ENCODE measurements at places on chromosomes 7 and 10.

DNA sequence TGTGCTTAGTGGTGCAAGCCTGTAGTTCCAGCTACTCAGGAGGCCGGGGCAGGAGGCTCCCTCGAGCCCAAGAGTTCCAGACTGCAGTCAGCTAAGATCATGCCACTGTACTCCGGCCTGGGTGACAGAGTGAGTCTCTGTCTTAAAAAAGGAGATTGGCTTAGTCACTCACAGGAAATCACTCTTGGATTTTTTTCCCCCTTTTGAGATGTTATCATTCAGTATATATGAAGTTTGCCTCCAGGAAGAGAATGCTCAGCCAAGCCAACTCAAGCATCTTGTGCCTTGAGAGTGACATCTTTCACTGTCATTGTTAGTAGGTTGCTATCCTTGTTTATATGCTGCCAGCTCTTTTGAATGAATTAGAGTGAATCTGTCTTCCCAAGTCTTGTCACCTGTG, 28.0 kb downstream of the NIPSNAP2 start:
- DNase-seq: no peak

DNA sequence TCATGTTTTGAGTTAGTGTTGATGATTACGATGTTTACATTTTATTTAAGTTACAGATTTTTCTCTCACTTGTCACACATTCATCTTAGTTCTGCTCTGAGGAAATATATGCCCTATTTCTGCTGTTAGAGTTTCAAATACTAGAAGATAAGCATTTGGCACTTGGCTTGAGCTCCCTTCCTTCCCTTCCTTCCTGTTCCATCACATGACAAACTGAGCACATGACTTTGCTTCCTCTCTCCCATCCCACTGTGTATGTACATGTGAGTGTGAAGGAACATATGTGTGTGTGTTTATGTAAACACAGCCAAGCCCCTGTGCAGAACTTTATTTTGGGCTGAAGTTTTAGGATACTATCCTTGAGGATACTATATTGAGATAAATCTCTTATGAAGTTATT, 795.9 kb upstream of the IGFBP3 start:
- DNase-seq: no peak

DNA sequence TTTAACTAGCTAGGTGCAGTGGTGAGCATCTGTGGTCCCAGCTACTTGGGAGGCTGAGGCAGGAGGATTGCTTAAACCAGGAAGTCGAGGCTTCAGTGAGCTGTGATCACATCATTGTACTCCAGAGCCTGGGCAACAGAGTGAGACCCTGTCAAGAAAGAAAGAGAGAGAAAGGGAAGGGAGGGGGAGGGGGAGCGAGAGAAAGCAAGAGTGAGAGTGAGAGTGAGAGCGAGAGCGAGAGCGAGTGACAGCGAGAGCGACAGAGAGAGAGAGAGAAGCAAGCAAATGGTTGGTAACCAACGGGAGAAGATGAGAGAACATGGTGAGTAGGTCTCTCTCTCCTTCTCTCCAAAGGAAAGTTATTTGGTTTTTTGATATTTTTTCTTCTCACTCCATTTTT, 69.8 kb upstream of the DGKI start:
- DNase-seq: no peak

- DNase-seq: no peak
These were observed 69.8 kb downstream of the CDK1 start for GRCh38 chr10:60848126-60848525.

DNA sequence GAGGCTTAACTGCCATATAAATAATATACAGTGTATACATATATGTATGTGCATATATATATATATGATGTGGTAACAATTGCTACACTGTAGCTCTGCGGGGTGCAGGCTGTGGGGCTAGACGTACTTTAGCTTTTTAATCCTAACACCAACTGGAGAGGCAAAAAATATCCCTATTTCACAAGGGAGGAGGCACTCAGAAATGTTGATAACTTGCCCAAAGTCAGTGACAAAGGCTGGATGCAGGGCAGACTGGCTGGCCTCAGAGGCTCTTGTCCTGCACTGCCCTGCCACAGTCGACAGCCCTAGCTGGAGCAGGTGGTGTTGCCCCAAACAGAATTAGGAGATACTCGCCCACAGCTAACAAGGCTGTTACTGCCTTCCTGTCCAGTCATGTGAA, 1.5 kb upstream of the RELN start:
- no peak for DNase-seq

DNA sequence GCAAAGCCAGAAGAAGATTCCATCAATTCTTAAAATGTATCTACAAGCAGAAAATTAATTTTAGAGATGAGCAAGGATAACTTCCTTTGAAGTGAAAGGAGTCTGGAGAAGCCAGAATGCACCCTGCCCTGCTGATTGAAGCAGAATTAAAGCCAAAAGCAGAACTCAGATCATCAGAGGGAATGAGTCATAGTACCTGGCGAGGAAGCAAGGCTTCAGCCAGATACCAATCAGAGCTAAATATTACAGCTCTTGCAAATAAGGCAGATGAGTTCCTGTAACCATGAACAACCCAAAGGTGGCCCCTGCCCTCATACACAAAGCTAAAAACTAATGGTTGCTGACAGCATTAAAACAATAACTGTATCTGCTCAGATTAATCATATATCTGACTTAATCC, 10.4 kb downstream of the HTR7 start:
- no peak for DNase-seq

- DNase-seq: no peak
These were observed 79.2 kb upstream of the GNA12 start for GRCh38 chr7:2923291-2923781.

- DNase-seq: no peak
These were observed 141.4 kb upstream of the PRKCQ start for GRCh38 chr10:6721480-6721879.

GRCh38 chr7:69880840-69881239, 282.6 kb downstream of the AUTS2 start:
- no peak for DNase-seq

DNA sequence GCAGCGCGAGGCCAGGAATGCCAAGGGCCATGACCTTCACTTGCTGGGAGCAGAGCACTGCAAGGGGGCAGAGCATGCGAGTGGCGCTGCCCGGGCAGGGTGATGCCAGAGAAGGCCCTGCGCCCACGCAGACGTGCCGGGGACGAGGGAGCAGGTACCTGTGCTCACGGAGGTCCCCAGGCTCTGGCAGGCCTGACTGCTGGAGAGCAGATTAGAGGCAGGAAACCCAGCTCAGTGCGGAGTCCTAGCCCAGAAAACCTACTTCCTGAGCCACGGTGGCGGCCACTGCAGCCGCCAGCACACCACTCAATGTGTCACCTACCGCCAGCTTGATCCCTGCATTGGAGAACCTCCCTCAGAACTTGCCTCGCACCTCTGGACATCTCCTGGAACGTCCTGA, 148.4 kb downstream of the MAD1L1 start:
- DNase-seq: peak; percentile 43

DNA sequence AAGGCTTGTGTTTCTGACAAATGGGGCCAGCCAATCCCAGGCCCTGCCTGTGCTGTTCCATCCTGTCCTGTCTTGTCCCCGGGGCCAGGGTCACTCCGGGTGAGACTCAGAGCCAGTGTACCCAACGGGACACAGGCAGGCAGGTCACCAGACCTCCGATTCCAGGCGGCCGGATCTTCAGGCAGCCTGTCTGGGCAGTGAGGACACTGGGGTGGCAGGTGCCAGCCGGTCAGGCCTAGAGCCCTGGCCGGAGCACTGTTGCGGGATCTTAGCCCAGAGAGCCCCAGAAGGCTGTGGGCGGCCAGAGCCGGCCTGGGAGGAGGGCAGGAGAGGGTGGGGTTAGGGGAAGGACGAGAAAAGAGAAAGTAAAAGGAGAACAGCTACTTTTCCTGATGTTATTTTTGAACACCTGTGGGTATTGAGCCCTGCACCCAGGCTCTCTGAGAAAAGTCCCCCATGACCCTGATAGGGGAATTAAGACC, 134.3 kb upstream of the TNRC18 start:
- no peak for DNase-seq

DNA sequence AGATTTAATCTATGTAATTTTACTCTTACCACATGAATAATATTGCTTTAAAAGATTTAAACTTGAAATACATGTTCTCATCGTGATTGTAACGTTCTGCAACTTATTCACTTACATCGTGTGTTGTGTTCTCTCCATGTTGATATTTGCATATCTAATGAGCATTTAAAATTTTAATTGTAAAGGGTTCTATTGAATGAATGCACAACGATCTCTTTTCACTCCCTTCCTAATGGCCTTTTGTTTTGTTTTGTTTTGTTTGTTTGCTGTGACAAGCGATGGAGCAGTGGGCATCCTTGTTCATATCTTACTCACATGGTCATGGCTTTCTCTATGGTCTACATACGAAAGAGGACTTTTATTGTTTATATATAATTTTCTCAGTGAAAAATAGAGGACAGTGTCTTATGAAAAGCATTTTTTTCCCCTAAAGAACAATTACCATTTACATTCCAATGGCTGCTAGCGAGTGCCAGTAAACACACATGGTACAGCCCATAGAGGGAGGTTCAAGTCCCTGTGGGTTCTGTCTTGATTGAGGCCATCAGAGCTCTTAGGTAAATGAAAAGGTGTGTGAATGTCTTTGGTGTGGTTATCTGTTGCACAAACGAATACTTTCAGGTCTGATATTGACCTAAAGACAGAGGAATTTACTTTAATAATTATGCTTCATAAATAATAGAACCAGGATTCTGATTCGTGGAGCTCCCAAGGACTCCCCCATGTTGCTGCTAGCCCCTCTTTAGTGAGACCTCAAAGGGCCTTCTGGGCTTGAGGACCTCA, 32.4 kb downstream of the BTBD16 start:
- no peak for DNase-seq

DNA sequence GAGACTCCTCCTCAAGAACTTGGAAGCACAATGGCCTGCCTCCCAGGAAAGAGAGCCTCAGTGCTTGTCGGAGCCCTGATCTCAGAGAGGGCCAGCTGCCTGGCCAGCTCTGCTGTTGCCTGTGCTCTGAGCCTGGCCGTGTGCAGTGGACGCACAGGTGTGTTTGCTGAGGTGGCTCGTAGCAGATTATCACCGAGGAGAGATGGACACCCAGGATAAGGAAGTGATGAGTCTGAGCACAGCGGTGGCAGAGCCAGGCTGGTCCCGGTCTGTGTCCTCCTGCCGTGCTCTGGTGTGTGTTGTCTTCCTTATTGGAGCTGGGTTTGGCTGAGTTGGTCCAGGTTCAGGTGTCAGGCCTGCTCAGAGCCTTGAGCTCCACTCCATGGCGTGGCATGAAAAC, 208.5 kb downstream of the EBF3 start:
- no peak for DNase-seq

- no peak for DNase-seq
These were observed 79.4 kb upstream of the PRKCQ start for GRCh38 chr10:6659451-6659850.

DNA sequence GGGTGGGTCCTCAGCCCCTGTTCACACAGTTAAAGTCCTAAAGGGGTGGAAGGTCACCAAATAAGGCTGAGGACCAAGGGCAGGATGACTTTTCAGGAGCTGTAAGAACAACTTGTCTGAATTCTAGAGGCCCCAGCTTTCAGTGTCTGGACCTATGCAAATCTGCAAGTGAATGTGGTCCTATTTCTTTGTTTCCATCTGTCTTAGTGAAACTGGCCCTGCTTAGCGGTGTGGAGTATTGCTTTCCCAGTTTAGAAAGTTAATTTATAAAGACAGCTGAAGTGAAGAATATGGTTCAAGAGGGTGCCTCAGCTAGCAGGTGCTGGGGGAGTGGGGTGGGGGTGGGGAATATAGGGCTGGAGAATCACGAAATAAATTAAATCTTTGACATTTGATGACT, 40.1 kb downstream of the HHEX start:
- DNase-seq: no peak

- no peak for DNase-seq
These were observed 32.5 kb downstream of the NUB1 start for GRCh38 chr7:151374139-151374538.

GRCh38 chr10:110852947-110853346, 18.8 kb upstream of the PDCD4 start:
- no peak for DNase-seq

- no peak for DNase-seq
These were observed 598 bp upstream of the ZEB1 start for GRCh38 chr10:31318382-31318853.

- DNase-seq: no peak
These were observed 563 bp downstream of the STAM start for GRCh38 chr10:17644485-17644943.

DNA sequence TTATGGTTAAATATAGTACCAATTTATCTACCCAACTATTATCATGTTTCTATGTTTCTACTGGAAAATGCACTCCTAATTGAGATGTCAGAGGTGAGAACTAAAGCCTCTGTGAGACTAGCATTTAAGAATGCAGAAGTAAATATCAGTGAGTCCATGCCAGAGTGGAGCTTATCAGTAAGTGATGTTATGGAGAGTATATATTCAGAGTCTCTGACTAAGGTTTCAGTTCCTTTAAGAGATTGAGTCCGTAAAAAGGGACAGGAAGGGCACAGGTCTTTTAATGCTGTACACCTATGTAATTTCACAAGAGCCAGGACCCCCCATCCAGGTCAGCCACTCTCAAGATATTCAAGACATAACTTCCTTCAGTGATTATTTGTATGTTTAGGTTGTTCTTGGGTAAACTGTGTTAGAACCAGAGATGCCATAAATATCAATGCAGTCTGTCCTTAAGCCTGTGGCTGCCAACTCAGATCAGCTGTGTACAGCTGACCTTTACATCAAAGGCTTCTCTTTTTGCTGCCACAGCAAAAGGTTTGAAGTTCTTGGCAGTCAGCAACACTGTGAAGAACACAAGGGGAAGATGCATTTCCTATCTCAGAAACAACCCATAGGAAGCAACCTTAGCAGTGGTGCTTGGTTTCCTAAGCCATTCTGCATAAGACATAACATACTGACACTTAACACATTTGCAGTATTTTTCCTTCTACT, 244.8 kb downstream of the BICC1 start:
- DNase-seq: no peak

DNA sequence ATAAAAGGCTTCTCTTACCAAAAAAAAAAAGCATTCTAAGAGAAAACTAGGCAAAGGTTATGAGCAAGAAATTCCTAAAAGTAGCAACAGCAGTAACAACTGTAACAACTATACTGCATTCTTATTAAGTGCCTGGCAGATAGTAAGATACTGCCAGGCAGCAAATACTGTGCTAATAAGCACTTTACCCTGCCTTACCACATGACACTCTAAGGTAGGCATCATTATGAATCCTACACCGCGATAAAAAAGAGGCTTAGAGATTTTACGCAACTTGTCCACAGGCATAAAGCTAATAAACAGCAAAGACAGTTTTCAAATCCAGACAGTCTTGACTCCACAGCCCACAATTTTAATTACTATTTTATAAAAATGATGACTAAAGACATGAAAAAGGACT, 83.2 kb downstream of the USP6NL start:
- no peak for DNase-seq

DNA sequence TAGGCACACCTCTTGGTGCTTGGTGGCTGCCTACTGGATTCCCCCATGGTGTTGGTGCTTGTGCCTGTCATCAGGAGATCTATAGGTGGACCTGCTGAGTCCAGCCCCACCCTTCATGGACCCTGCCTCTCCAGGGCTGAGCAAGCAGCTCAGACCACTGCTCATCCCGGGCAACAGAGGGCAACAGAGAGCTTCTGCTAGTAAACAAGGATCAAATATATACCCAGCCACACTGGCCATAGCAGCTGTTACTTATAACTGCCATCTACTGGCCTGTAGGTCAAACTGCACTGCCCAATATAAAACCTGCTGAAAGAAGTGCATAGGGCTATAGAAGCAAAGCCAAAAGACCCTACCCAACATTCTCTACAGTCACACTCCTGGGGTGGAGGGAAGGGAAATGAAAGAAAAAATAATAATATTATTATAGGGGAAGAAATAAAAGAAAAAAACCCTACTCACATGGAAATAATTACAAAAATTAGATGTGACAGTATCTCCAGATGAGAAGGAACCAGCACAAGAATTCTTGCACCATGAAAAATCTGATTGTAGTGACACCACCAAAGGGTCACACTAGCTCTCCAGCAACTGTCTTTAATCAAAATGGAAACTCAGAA, 54.9 kb upstream of the ZNF800 start:
- peak; percentile 63 for DNase-seq
